ENCODE measurements at places on chromosomes 7 and 10.

DNA sequence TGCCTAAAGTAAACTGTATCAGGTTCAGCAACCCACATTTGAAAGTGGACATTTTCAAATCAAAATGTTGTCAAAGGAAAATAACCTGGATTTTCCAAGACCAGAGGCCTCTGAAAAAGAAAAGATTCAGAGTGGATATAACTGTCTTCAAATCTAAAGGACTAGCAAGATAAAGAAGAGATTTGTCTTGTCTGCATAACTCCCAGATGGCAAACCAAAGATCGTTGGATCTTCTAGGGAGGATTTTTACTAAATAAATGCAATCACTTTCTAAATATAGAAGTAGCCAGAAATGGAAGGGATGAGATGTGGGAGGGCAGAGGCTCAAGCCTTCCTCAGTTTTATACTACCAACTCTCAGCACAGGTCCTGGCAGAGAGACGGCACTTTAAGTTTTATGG, 39.0 kb downstream of the CABCOCO1 start:
- DNase-seq: no peak

DNA sequence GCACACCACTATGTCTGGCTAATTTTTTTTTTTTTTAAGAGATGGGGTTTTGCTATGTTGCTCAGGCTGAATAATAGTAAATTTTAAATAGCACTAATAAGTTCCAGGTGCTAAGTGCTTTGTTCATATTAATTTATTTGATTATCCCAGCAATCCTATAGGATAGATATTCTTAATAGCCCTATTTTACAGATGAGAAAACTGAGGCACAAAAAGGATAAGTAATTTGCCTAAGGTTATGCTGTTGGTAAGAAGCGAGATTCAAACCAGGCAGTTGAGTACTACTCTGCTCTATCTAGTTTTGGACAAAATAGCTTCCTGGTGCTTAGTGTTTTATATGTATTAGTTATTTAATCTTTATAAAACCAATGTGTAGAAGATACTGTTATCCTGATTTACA, 72.5 kb upstream of the STRIP2 start:
- DNase-seq: no peak

GRCh38 chr10:71708897-71709882, 10.4 kb downstream of the C10orf105 start:
- no peak for DNase-seq

GRCh38 chr7:47408675-47409074, 173.2 kb downstream of the TNS3 start:
- no peak for DNase-seq
